Activated gamma-delta T cell (primary cell): ENCODE measurements at places on chromosomes 1 and 21.

DNA sequence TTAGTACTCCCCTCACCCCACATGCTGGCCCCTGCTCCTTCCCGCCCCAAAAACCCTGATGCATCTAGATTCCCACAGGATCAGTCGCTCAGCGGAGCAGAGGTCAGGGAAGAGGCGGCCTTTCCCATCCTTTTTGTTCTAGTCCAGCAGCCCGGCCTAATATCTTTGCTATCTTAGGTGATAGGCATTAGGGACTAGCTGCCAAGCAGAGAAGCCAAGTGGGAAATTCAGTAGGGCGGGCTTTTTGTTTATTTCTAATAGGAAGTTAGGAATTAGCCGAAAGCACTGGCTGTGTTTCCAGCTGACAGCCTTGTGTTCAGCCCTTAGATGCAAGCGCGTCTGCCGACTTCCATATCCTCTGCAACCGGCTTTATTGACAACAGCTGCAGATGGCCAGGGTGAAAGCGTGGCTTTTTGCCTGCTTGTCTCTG, 59.0 kb upstream of the BCAR3 start:
- DNase-seq: no peak

DNA sequence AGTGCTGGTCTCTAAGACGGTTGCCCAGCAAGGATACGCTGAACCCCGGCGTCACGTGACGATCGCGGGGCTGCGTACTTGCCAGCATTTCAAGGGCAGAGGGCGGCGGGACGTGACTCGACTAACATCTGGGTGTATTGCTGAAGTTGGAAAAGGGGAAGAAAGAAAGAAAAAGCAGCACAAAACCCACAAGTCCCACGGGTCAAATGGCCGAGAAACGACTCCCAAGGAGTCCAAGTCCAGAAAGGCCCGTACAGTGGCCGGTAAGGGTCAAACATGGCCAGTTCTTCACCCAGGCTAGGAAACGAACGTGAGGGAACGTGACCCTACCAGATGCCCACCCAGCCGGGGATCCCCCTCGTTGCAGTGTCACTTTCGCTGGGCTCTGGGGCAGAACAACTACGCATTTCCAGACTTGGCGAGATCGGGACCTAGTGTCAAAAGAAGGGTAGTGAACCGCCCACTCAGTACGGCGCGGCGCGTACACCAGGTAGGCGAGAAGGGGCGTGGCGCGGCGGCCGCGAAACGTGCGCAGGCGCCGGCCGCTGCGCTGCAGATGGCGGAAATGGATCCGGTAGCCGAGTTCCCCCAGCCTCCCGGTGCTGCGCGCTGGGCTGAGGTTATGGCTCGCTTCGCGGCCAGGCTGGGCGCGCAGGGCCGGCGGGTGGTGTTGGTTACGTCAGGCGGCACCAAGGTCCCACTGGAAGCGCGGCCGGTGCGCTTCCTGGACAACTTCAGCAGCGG, at the start of the genes PPCS and ZMYND12:
Gene PPCS (plus strand): TSS at position 534 of the 744 bp plus-strand sequence. CDS start 23 bp downstream, at position 557.
Gene ZMYND12 (minus strand): TSS at position 13 of the 744 bp plus-strand sequence. CDS start 25 bp downstream, outside the sequence.
- DNase-seq: peak; percentile 82

- DNase-seq: no peak
Measured at GRCh38 chr1:35660581-35661473, 19.5 kb upstream of the PSMB2 start.

DNA sequence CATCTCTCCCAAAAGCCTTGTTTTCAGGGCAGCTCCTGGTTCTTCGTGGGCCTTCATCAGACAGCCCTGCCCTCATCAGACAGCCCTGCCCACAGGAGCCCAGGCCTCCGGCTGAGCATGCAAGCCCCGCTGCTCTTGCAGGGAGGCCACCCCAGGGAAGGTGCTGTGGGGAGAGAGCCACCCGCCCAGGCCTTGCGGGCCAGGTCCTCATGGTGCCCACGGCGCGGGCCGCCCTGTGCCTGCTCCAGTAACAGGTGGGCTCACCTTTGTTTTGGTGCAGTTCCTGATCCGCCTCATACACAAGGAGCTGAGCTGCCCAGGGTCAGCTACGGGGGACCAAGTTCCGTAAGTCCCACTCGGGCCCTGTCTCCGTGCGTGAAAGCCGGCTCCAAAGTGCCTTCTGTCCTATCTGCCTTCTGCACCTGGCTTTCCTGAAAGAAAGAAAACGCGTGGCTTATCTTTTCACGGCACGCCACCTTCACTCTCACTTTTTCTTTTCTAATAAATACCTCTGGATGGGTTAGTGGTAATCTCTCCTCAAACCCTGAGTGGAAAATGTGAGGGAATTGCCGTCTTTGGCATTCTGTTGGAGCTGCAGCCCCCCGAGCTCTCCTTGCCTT, 65.9 kb downstream of the SLC37A1 start:
- DNase-seq: no peak

GRCh38 chr1:110308247-110308646, 30.9 kb upstream of the RBM15 start:
- DNase-seq: no peak

DNA sequence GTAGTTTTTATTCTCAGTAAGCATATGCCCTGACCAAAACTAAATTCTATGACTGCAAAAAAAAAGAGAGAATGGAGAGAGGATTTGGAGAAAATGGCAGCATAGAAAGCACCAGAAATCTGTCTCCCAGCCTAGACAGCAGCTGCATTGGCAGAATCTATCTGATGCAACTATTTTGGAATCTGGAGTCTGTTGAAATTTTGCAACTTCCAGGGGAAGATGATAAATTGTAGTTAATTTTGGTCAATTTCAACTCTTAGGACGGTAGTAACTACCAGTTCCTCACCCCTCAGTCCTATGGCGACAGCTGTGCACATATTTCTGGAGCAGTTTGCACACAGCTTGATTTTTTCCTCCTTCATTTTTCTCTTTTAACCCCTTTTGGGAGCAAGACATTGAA, 10.9 kb downstream of the EXO5 start:
- DNase-seq: no peak

DNA sequence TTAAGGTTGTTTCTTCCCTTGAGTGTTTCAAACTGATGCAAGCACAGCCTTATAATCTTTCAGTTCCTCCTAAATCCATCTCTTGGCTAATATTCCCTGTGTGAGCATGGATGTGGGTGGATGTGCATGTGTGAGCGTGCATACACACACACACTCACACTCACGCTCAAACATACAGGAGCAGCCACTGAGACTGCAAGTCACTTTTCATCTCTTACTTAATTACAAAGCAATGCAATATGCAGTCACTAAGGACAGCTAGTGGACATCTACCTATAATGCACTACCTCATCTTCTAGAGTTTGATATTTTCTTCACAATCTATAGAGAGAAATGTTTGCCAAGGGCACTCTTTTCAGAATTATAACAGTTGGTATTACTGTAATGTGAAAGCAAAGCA, 1.4 kb downstream of the ESRRG start:
- DNase-seq: no peak

DNA sequence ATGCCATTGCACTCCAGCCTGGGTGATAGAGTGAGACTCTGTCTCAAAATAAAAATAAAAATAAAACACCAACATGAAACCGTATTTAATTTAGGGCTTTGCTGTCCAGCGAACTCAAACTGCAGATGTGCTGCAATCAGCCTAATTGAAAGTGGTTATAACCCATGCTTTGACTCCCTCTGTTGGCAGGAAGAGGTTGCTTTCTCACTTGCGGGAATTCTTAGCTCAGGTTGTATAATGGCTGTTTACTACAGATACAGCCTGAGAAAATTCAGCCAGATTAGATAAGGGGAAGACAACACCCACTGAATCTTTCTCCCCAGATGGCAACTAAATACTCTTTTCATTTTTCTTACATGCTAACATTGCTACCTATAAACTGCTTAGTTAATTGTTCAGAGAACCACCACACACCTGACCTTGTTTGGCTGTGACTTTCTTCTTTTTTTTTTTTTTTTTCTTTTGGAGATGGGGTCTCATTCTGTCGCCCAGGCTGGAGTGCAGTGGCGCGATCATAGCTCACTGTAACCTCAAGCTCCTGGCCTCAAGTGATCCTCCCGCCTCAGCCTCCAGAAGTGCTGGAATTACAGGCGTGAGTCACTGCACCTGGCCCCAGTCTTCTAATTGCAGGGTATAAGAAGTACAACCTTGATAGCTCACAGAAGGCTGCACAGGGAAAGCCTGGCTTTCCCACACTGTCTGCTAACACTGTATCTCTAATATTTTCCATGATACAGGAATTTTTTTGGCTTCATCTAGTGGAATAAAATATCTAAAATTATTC, 34.6 kb downstream of the DNTTIP2 start:
- DNase-seq: no peak

DNA sequence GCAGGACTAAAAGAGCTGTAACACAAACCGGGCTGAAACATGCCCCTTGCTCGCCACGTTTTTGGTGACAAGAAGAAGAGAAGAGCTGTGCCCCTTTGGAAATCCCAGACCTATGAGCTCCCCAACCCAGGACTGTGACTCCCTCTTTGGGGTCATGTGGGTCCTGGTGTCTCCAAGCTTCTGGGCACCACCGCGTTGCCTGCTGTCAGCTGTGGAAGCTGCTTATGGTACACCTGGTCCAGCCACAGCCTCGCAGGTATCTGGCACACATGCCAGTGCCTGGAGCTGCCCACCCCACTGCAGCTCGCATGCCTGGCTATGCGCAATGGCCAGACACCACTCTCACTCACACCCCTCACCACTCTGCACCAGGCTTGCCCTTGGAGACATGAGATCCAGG, 171.8 kb downstream of the MATN1 start:
- DNase-seq: no peak

- DNase-seq: peak; percentile 48
Measured at GRCh38 chr1:67685558-67686266, 711 bp downstream of the GADD45A start.

- DNase-seq: no peak
Measured at GRCh38 chr1:71228742-71229365, 148.0 kb upstream of the ZRANB2 start.

GRCh38 chr1:228198977-228199590, 8.8 kb upstream of the OBSCN start:
- DNase-seq: no peak

- DNase-seq: no peak
Measured at GRCh38 chr1:51567653-51568052, 48.6 kb upstream of the EPS15 start.

- DNase-seq: no peak
Measured at GRCh38 chr1:236576004-236576403, 28.3 kb downstream of the HEATR1 start.

DNA sequence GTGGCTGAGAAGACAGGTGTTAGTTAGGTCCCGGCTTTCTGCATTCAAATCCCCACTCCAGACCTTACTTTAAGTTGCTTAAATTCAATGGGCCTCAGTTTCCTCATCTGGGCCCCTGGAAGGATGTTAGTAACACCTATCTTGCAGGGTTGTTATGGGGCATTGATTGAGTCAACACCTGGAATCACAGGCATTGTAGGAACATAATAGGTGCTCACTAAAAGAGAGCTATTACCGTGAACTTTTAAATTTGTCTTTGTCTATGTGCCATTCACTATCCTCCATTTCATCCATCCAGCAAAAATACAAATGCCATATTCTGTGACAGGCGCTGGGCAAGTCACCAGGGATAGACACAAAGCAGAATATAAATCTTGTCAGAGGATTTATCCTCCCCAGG, 10.5 kb upstream of the MAPKAPK2 start:
- DNase-seq: no peak

DNA sequence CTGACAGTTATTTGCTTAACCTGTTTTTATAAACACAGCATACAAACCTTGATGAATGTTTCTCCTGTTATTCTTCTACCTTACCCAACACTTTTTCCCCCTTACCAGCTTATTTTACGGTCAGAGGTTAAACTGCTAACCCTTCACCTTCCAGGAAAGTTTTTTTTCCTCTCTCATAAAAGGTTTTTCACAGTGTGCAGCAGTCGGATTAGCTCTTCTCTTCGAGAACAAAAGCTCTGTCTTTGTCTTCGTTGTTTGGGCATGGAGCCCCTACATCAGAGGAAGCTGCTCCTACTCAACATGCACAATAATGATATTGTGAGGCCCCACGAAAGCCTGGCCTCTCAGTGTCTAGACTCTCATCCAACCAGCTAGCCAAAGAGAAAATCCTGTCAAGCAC, 42.0 kb downstream of the DENND1B start:
- DNase-seq: no peak

- DNase-seq: no peak
Measured at GRCh38 chr21:38965910-38966504, 160.3 kb downstream of the ETS2 start.

DNA sequence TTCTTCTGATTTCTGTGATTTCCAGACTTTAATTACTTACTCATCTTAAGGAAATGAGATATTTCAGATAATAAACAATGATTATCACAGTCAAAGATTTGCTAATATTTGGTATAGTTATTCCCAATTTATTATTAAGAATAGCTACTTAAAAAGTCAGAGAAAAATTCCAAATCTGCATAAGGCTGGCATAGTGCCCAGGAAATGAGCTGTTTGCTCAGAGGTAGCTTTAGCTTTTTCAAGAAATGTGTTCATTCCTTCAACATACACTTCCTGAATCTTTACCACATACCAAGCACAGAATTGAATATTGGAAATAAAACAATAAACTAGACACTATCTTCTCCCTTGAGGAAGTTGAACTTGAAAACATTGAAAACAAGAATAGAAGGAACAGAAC, 44.3 kb upstream of the KCNK1 start:
- no peak for DNase-seq

DNA sequence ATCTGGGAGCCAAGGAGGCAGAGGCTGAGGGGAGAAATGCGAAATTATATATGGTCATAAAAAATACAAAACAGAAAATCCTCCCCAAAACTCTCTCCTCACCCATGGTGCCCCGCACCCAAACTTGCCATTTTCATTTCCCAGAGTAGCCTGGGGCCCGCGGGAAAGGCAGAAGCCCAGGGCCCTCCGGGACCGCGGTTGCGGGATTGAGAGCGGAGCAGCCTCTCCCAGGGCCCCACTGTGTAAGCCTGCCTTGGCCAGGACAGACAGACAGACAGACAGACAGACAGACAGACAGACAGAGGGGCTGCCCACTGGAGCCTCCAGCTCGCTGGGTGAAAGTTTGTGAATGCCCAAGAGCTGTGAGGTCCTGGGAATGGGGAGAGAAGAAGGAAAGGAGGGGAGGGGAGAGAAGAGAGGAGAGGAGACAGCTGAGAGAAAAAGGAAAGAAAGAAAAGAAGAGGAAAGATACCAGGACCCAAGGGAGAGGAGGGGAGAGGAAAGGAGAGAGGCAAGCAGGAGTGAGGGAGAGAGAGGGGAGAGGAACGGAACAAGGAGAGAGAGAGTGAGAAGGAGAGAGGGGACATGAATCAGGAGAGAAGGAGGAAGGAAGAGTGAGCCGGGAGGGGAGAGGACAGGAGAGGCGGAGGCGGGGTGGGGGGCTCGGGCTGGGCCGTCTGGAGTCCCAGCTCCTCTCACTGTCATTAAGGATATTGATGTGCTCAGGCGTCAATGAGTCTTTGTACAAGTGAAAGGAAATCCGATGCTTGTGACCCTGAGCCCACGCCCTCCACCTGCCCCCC, 69.3 kb upstream of the CASZ1 start:
- no peak for DNase-seq

- no peak for DNase-seq
Measured at GRCh38 chr1:94714152-94714551, 106.0 kb upstream of the SLC44A3 start.
